ENCODE measurements at places on chromosomes 4 and X. TPM values are rescaled to one million over a fixed set of nuclear protein-coding genes. Genes with fewer than 3 reads are reported as not detected.

Gene GPR173
- total RNA-seq, result 8.5 TPM

- no peak overlapping the region for H3K4me3 ChIP-seq
- no peaks in the 10 kb centered on the region for H3K4me1 ChIP-seq
- no peak overlapping the region for H3K27ac ChIP-seq
- H3K36me3 ChIP-seq, result no peaks in the 10 kb centered on the region
- H3K27me3 ChIP-seq, result peaks cover 22% of the 10 kb centered on the region
Observed at GRCh38 chr4:173685165-173685830, 155.3 kb upstream of the HAND2 start.

DNA sequence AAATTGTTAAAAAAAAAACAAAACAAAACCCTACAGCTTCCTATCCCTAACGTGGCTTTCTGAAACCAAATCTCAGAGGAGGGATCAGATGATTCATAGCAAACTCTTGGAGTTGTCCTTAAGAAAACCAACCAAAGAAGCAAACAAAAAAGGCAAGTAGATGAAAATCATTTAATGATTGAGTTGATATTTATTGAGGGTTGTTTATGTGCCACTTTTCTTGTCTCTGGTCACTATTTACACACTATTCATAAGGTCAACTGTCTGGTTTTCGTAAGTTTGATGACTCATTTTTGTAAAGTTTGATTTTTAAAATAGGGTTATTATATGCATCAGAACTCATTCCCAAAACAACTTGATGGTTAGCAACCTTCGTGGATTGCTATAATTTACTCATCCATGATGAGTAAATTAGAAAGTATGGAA lies 133.4 kb downstream of the UNC5C start:
- DNase-seq, result no peak
- H3K4me3 ChIP-seq, result no peak overlapping the region
- peak overlapping the region; percentile 22 for H3K27ac ChIP-seq
- no peaks in the 10 kb centered on the region for H3K27me3 ChIP-seq

Gene F8A2
- total RNA-seq, result not detected

DNA sequence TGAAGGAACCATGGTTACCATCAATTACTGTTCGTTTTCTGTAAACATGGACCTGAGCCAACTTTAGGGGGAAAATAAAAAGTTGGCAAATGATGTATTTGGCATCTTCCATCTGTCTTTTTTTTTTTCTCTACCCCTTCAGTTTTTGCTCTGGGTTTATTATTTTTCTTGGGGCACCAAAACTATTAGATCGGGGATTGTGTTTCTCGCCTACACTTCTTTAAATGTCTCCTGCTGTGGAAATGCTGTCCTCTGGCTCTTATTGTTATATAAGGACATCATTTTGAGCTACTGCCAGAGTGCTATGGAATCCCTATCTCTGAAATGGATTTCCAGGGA lies 234.0 kb upstream of the SLIT2 start:
- no peak for DNase-seq
- H3K27ac ChIP-seq, result peak overlapping the region; percentile 74
- H3K36me3 ChIP-seq, result no peaks in the 10 kb centered on the region
- no peaks in the 10 kb centered on the region for H3K27me3 ChIP-seq

Gene DUSP21
- not detected for total RNA-seq

GRCh38 chrX:13689741-13690211 lies 848 bp downstream of the RAB9A start:
- H3K4me1 ChIP-seq, result peaks cover 50% of the 10 kb centered on the region
- H3K27me3 ChIP-seq, result no peaks in the 10 kb centered on the region
- H3K4me3 ChIP-seq, result peak overlapping the region; percentile 73
- peak overlapping the region; percentile 87 for H3K27ac ChIP-seq

DNA sequence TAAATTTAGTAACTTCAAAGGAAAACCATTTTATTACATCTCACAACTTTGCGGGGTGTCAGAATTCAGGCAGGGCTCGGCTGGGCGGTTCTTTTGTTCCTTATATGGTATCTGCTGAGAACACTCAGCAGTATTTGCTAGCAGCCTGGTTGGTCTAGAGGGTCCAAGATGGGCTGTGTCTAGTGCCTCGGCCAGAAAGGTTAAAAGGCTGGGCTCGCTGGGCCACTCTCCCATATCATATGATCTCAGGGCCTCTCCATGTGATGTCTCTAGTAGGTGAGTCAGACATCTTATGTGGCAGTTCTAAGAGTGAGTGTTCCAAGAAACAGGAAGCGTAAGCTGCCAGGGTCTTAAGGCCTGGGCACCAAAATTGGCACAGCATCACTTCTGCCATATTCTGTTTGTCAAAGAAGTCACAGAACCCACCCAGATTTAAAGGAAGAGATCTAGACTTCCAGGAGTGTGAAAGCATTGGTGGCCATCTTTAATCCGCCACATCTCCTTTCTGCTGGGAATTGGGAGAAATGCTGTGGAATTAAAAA lies 100.9 kb upstream of the ATP6AP2 start:
- no peaks in the 10 kb centered on the region for H3K36me3 ChIP-seq
- no peak overlapping the region for H3K4me3 ChIP-seq
- no peak overlapping the region for H3K27ac ChIP-seq
- DNase-seq, result no peak
- peaks cover 3% of the 10 kb centered on the region for H3K4me1 ChIP-seq

- no peak overlapping the region for H3K27ac ChIP-seq
- H3K36me3 ChIP-seq, result no peaks in the 10 kb centered on the region
- no peaks in the 10 kb centered on the region for H3K27me3 ChIP-seq
- no peak overlapping the region for H3K4me3 ChIP-seq
- no peaks in the 10 kb centered on the region for H3K4me1 ChIP-seq
Observed at GRCh38 chr4:109574931-109575804, 15.1 kb downstream of the MCUB start.

GRCh38 chrX:130393451-130394074 lies 8.1 kb upstream of the GPR119 start:
- DNase-seq, result no peak
- H3K4me3 ChIP-seq, result no peak overlapping the region
- no peaks in the 10 kb centered on the region for H3K36me3 ChIP-seq
- no peaks in the 10 kb centered on the region for H3K4me1 ChIP-seq
- H3K27me3 ChIP-seq, result peaks cover 21% of the 10 kb centered on the region
- no peak overlapping the region for H3K27ac ChIP-seq

GRCh38 chr4:88215351-88215750 lies 56.9 kb upstream of the ABCG2 start:
- no peak for DNase-seq
- H3K4me3 ChIP-seq, result no peak overlapping the region

Gene GLUD2
- 0.42 TPM for total RNA-seq

DNA sequence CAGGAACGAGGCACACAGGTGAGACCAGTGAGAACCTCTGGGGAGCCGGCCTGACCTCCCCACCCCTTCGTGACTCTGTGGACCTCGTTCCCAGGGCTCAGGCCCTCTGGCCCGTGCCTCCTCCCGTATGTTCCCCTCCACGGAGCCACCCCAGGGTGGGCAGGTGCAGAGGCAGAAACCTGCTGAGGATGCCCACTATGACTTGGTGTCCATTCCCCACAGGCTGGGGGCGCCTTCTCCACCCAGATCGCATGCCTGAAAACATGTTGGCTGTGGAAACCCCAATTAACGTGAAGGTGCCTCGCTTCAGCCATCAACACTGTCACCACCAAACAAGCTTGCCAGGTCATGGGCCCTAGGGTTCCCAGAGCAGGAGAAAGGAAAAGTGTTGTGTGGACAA lies 27.0 kb downstream of the BLOC1S4 start:
- no peak overlapping the region for H3K27ac ChIP-seq
- no peak overlapping the region for H3K4me3 ChIP-seq
- no peaks in the 10 kb centered on the region for H3K27me3 ChIP-seq

Measured in chondrocyte (in vitro differentiated cells).